ENCODE measurements at places on chromosomes 6 and 20. TPM values are rescaled to one million over a fixed set of nuclear protein-coding genes. Genes with fewer than 3 reads are reported as not detected.

- no peaks in the 10 kb centered on the region for H3K27me3 ChIP-seq
- DNase-seq: no peak
- no peaks in the 10 kb centered on the region for H3K36me3 ChIP-seq
Measured at GRCh38 chr6:116387374-116387773, 16.6 kb downstream of the DSE start.

DNA sequence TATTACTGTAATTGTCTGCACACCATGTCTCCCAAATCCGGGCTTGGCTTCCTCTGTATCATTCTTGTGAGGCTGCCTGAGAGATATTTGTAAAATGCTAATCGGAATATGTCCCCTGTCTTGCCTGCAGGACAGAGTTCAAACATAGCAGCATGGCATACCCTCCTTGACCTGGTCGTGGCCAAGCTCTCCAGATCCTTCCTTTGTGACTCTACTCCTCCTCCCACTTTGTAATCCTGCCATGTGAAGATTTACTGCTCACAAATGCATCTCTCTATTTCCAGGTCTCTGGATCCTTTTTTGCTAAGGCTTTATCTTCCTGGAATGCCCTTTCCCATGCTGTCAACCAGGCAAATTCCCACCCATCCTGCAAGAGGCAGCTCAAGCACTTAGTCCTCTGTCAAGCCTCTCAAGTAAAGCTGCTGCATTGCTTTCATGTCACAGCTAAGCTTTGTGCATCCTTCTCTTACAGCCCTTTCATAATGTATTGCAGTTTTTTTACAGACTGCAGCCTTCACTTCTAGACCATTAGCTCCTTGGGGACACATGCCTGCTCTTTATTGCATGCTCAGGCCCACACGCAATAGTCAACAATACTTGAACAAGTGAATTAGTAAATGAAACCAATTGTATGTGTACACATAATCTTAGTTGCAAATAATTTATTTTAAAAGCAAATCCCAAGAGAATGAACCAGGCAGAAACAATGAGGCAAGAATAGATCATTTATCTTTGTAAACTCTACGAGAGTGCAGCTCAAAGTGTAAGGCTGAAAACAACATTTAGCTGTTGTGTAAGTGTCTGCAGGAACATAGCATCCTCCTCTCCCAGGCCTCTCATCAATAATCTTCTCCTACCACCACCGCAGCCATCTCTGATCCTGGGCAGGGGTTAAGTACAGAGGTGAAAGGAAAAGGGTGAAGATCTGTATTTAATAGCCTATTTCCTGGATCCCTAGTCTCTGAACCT is 45.8 kb downstream of the HIVEP2 start:
- no peaks in the 10 kb centered on the region for H3K36me3 ChIP-seq
- no peak overlapping the region for H3K4me3 ChIP-seq
- no peak overlapping the region for H3K27ac ChIP-seq
- no peak for DNase-seq

- no peaks in the 10 kb centered on the region for H3K4me1 ChIP-seq
- H3K4me3 ChIP-seq: no peak overlapping the region
- no peaks in the 10 kb centered on the region for H3K36me3 ChIP-seq
- H3K27me3 ChIP-seq: no peaks in the 10 kb centered on the region
- no peak overlapping the region for H3K27ac ChIP-seq
Measured at GRCh38 chr20:42483730-42484303, 705.9 kb downstream of the PTPRT start.

GRCh38 chr6:43817192-43817591 is 47.2 kb downstream of the VEGFA start:
- peaks cover 17% of the 10 kb centered on the region for H3K4me1 ChIP-seq
- H3K27me3 ChIP-seq: no peaks in the 10 kb centered on the region
- H3K27ac ChIP-seq: no peak overlapping the region
- peak; percentile 75 for DNase-seq
- no peaks in the 10 kb centered on the region for H3K36me3 ChIP-seq

NKX2-2 gene
- not detected for total RNA-seq

HSD17B8 gene
- total RNA-seq: 6.0 TPM

DEFB125 gene
- not detected for total RNA-seq

BEND6 gene
- total RNA-seq: 1.2 TPM

GRCh38 chr6:160971171-160971570 is 20.4 kb upstream of the MAP3K4 start:
- peaks cover 18% of the 10 kb centered on the region for H3K4me1 ChIP-seq
- no peak for DNase-seq
- no peaks in the 10 kb centered on the region for H3K27me3 ChIP-seq

LY6G6F gene
- not detected for total RNA-seq

Measured in hepatocyte (in vitro differentiated cells).